ENCODE measurements at places on chromosomes 2 and 18.

DNA sequence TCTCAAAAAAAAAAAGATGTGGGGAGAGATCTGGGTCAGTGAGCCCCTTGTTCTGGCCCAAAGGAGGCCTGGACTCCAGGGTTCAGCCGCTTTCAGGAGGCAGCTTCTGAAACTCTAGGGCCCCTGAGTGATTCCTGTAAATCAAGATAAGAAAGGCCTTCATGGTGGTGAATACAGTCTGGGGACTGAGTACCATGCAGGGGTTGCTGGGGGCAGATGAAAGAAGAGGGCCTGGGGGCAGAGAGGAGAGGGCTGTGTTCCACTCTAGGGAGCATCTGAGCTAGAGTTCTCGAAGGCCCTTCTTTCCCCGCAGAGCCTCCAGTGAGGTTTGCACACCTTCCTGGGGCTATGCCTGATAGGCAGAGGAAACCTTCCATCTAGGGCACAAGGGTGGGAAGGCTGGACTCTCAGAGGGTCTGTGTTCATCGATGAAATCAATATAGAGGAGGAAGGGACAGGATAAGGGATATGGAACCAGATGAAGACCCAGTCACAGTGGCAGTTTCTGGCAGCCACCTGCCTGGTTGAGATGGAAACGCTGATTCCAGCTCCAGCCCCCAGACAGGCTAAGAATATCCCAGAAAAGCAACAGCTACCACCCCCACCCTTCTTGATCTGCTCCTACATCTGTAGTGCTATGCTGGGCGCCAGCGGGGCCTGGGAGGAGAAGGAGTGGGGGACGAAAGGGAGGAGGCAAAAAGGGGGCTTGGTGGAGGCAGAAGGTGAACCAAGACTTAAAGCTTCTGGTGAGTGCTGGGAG is 4.7 kb upstream of the CDK5R2 start:
- no peak for DNase-seq

DNA sequence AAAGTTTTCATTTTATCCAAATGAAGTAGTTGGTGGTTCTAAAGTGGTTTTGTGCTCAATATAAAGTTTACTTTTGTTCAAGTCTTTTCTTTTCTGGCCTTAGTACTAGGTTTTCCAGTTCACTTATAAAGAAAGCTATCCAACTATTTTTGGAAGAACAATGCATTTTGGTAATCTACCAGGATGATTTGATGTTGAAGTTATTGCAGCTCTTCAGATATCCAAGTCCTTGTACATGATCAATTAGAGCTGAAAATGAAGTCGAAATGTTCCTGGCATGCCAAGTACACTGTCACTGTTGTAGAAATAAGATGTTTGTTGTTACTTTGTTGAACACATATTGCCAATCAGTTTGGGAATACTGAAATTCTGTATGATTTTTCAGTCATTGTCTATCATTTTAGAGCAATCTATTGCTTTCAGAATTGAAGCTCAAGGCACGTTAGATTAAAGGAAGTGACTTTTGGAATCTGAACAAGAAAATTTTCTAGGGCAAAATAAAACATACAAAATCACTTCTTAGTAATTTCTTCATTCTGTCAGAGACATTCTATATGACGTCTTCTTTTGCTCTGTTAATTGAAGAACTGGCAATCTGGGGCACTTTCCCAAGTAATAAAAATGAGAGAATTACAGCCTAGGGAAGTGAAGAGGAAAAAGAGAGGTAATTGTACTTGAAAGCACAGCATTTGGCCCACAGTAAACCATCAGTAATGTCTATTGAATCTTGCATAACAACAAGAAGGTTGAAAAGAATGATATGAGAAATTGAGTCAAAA is 232.3 kb downstream of the MREG start:
- no peak for DNase-seq

GRCh38 chr2:1591461-1591770 is 152.9 kb downstream of the PXDN start:
- DNase-seq: no peak

- DNase-seq: no peak
These were observed 91.9 kb upstream of the IL1R2 start for GRCh38 chr2:101899871-101900270.

DNA sequence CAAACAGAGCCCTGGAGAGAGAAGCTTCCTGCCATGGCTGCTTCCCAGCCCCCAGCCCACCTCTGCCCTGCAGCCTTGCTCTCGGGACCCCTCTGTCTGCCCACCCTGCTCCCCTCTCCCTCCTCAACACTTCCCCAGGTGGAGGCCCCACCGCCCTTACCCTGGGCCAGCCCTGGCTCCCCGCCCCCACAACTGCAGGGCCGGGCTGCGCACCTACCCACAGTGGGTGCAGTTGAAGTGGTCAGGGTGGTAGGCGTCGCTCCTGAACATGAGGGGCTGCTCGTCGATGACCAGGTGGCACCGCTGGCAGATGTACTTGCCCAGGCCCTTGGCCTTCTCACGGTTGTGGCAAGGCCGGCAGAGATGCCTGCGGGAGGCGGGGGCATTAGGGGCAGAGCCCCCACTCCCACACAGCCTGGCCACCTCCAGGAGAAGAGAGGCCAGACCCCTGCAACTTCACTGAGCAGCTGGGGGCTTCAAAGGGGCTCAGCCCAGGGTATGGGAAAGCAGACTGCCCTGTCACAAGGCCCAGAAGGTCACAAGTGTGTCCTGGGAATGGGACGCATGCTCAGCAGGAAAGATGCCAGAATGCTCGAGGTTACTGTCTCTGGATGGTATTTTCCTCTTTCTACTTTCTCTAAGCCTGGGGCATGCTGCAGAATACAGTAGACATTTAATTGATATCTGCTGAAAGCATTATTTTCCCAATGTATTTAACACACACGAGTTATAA is 3.1 kb upstream of the GPR17 start:
- no peak for DNase-seq

DNA sequence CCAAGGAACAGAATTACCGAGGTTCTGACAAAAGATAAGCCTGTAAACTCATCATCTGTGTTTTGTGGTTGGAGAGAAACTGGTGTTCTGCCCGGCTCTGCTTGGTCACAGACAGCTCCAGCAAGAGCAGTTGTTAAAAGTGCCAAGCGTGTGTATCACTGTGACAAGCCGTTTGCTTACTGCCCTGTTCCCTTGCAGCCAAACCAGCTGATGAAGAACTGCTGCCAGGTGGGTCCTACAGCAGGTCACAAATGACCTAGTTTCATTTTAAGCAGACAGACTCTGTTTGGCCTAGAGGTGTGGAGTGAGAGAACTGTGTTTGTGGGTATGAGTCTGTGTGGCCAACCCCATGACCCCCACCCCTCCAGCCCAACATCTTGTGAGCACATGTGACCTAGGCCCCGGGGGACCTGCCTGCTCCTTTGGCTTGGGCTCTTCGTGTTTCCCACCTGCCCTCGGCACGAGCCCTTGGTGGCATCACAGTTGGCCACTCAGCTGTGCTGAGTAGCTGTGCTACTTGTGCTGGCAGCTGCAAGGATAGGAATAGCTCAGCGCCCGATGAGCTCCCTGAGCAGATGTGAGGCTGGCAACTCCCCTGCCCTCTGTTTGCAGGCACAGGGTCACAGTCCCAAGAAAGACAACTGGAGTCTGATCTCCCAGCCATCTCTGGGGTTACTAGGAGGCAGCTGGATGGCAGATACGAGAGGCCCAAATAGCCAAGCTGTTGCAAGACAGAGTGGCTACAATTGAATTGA is 9.7 kb downstream of the OXER1 start:
- no peak for DNase-seq

DNA sequence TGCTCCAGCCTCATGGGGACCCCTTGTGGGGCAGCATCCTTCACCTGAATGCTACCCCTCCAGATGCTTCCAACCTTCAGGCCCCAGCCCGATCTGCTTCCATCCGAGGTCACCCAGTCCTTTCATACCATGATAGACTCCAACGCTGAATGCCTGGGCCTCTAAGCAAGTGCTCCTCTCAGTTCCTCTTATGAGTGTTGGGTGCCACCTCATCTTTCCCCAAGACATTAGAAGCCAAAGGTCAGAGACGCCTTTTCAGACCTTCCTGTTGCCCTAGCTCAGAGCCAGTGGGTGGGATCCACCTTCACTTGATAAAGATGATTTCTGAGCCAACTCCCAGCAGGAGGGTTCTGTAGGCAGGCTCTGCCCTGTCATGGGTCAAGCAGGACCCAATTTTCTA is 174.5 kb upstream of the MGAT5 start:
- no peak for DNase-seq

DNA sequence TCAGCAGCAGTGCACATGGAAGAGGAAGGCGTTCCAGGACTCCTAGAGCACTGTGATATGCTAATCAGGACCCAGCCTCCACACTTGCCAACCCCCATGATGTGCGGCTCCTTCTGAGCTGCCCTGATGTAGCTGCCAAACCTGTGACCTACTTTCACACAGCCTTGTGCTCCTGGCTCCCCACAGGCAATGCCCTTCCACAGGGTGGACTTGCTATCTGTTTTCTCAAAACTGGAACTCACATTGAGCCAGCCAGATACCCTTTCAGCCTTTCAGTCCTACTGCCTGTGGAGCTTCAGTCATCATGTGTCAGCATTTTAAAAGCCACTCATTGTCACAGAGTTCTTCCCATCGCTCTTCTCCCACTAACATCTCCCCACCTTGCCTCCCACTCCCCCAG is 181.6 kb downstream of the AFF3 start:
- DNase-seq: no peak

GRCh38 chr18:3960142-3960541 is 495.0 kb downstream of the DLGAP1 start:
- DNase-seq: no peak

DNA sequence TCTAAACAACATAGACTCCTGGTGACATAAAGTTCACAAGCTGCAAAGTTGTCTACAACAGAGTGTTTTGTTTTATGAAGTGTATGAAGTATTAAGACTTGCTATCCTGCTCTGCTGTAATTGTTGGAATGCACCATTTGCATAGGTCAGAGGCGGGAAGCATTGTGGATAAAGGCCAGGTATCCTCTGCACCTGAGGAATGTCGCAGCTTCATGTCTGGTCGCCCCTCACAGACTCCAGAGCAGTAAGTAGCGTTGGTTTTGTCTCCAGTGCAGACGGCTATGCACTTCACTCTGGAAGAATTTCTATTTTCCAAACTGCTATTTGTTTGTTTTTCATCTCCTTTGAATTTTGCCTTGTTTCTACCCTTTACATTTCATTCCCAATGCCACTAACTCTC is 63.1 kb downstream of the UNC80 start:
- DNase-seq: no peak

- no peak for DNase-seq
These were observed 58.5 kb upstream of the CTLA4 start for GRCh38 chr2:203809084-203809521.

DNA sequence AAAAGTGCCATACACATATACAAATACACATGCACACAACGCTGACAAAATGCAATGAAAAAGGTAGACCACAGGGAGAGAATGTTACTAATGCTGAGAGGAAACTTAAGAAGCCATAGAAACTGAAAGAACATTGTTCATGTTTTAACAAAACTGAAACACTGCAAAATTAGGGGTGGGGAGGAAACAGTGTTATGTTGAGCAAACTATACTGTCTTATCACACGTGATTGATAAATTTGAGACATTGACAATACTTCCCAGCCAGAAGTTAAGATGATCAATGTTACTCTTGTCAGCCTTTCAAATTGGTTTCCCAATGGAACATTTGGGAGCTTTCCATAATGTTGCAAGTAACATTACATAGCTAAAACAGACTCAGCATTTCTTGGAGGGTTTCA is 165.5 kb downstream of the L3MBTL4 start:
- DNase-seq: no peak

DNA sequence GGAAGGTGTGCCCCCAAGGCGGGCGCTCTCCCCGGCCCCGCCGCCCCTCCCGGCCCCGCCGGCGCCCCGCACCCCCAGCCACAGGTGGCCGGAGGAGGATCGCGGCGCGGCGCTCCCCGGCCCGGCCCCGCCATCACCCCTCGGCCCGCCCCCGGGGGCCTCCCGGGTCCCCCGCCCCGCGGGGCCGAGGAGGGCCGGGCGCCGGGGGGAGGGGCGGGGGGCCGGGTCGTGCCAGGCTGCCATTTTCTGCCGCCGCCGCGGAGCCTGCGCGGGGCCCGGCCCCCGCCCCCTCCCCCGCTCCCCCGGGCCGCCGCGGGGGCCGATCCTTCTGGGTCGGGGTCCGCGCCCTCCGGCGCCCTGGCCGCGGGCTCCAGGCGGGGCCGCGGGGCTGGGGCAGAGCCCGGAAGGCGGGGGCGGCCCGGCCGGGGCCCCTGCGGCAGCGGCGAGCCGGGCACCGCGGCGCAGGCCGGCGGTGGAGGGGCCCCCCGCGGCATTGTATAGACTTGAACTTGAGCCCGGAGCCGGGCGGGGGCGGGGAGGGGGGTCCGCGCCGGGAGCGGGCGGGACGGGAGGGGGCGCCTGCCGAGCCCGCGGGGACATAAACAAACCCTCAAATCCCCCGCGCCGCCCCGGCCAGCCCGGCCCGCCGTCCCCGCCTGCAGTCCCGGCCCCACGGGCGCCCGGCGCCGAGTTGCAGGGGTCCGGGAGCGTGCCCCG is 556 bp downstream of the DNMT3A start:
- DNase-seq: no peak

DNA sequence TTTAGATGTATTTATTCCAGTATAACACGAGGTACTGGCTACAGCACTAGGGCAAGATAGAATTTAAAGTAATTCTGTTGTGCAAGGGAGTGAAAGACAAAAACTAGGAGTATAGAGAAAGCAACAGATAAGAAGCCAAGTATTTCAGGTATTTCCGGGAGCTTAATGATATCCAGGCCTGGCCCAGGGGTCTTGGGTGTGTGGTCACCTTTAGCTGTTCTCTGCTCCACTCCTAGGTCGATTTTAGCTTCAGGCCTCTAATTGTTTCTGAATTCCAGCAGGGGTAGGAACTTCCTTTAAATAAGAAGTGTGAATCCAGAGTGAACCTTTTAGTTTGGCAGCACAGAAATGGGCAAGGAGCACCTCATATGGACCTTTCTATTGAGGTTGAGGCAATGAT is 342.3 kb upstream of the MYT1L start:
- no peak for DNase-seq

GRCh38 chr2:174014699-174015070 is 49.5 kb upstream of the SP3 start:
- DNase-seq: no peak

- DNase-seq: no peak
These were observed 189.8 kb downstream of the TMEM18 start for GRCh38 chr2:487186-488079.

GRCh38 chr2:144213797-144214196 is 306.1 kb downstream of the ZEB2 start:
- no peak for DNase-seq

Measured in Jurkat, Clone E6-1 (cell line).